ENCODE measurements at places on chromosomes 13 and 19.

DNA sequence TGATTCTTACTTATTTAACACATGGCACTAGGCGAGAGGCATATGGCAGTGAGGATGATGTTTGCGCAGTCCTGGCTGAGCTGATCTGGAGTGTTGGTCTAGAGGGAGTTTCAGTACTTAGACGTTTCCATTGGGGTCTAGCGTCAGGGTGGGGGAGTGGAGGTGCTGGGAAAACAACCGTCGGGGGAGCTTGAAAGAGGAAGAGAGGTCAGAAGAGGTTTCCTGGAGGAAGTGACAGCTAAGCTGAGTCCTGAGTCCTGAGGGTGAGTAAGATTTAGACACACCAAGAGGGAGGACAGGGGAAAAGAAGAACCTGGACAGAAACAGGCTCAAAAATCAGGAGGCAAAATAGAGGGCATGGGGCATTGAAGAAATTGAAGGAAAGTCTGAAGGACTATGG lies 81.4 kb downstream of the ALOX5AP start:
- DNase-seq: peak; percentile 18

DNA sequence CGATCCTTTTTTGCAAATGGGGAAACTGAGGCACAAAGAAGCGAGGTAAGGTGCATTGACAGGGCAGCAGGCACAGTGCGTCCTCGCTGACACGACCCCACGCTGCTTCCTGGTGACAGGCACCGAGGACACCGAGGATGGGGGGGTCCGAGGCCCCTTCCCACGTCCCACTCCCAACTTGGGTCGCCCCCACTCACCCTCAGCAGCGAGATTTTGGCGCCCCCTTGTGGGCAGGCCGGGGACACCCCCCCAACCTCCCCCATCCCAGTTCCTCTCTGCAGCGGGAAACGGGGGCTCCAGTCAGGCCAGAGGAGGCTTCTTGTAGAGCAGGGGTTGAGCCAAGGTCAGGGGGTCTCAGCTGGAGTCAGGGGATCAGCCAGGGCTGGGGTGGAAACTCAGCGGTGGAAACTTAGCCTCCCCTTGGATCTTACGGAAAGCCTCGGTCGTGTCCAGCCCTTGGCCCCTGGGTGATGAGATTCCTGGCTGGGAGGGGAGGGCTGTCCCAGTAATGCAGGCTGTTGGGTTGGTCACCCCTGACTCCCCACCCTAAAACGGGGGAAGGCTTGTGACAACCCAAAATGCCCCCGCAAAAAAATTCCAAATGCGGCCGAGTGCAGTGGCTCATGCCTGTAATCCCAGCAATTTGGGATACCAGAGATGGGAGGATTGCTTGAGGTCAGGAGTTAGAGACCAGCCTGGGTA lies 8.2 kb downstream of the SMIM24 start:
- DNase-seq: no peak

- DNase-seq: no peak
Measured at GRCh38 chr13:48502601-48503319, 30.1 kb downstream of the RCBTB2 start.

DNA sequence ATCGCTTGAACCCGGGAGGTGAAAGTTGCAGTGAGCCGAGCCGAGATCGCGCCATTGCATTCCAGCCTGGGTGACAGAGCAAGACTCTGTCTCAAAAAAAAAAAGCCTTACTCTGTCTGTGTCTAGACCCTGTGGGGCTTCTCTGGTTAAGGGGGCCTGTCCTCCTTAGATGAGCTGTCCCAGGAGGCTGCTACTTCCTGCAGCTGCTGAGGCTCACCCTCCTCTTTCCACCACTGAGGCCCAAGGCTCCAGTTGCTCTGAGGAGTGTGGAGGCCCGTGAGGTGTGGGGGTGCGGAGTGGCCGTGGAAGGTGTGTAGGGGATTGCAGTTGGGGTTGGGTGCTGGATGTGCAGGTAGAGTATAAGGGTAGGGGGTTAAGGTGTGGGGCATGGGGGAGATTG lies 22.1 kb upstream of the RASA3 start:
- DNase-seq: no peak

DNA sequence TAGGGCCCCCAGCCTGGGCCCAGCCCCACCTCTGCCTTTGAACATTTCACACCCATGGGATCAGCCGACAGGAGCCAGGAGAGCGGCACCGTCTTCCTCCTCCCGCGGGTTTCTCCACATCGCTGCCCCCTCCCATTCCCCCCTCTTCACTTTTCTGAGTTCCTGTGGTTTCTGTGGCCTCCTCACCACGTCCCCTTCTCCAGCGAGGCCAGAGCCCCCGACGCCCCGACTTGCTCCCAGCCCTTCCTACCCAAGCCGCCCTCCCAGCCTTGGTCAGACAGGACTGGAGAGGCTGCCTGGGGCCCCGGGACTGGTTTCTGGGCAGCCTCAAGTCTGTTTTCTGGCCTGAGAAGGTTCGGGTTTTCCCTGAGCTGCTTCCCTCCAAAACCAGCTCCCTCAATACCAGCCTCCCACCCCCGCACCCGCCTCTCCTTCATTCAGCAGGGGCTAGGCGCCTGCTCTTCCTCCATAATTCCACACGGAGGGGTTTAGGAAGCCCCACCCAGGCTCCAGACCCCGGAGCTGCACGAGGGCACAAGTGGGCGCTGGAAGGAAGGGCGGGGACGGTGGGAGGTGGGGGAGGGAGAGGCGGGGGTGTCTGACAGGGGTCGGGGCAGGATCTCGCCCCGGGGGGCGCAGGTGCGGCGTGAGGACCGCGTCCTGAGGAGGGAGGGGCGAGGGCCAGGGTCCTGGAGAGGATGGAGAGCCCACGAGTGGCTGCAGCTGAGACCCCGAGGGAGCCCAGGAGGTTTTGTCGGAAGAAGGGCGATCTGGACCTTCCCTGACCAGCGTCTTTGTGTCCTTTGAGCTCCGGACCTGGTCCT lies 4.0 kb upstream of the SIGLEC10 start:
- DNase-seq: no peak

DNA sequence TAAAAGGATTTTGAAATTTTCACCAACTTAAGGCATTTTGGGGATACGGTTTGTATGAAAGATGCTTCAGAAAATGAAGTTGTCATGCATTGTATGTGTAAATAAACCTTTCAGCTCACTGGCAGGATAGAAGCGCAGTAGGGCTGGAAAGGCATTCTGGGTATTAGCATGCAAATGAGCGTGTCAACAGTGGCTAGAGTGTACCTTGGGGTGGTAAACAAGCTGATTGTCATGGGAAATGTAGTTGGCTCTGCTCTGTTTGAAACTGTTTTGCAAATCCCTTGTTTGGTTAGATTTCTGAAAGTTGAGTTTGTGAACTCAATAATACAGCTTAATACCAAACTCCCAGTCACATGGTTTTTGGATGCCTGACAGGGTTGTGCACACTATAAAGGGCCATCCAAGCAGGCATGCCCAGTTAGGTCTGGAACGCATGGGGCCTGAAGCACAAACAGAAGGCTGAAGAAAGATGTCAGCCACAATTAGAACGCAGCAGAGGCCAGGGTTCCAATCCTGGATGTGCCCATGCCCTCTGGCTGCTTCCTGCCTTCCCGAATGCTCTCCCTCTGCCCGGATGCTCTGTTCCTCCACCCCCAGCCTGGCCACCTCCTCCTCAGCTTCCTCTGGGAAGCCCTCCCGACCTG lies 14.6 kb downstream of the GSX1 start:
- no peak for DNase-seq
